HTR-8/SVneo (cell line): ENCODE measurements at places on chromosomes 3 and 15.

GRCh38 chr15:79431636-79432344, at the start of gene MINAR1:
Gene MINAR1, plus strand, starts transcription at chr15:79432336. Its CDS starts 23,812 bp downstream, at chr15:79456148.
- peak; percentile 11 for DNase-seq

- no peak for DNase-seq
These were observed 52.0 kb downstream of the DHX30 start for GRCh38 chr3:47854720-47855455.

- DNase-seq, result no peak
These were observed 2.9 kb downstream of the SHOX2 start for GRCh38 chr3:158103081-158103886.

DNA sequence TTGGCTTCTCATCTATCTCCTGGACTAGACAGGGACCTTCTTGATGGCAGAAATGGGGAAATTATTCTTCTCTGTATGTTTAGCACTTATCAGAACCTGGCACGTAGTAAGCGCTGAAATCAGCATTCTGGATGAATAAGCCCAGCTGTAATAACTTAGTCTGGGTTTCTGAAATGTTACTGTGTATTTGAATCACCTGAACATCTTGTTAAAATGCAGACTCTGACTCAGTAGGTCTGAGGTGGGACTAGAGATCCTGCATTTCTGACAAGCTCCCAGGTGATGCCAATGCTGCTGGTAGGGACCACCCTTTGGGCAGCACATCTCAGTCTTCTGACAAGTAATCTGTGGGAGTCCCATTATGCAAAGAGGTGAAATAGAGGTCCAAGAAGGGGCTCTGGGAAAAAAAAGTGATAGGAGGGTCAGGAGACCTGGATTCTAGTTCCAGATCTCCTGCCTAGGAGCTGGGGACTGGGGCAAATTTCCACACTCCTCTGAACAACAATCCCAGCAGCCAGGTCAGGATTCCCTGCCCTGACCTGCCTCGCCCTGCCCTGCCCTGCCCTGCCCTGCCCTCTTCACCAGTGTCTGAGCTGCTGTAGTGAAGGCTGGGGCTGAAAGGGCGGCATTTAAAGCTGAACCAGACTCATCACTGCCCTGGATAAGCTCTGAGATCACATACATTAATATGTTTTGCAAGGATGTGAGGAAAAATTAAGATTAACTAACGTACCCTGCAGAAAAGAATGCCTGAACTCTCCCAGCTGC, 17.2 kb upstream of the SLC6A11 start:
- no peak for DNase-seq
